ENCODE measurements at places on chromosomes 5 and 9.

DNA sequence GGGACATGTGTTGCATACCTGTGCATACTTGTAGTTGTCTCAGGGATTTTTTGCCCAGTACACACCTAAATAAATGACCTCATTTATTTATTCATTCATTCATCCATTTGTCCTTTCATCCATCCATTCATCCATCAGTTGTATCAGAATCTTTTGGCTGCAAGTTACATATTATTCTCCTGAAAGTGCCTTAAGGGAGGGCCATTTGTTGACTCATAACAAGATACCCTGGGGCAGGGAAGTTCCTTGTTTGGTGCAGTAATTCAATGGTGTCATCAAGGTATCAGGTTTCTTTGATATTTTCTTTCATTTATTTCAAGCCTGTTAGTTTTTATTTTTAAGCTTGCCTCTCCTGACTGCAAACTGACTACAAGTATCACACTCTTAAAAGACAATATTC is 597.9 kb upstream of the TLE4 start:
- no peak for DNase-seq

- no peak for DNase-seq
Observed at GRCh38 chr5:76069061-76069735, 14.0 kb upstream of the SV2C start.

GRCh38 chr9:137907776-137908175 is 30.2 kb downstream of the CACNA1B start:
- DNase-seq: no peak

GRCh38 chr9:22119522-22120158 is 110.5 kb upstream of the CDKN2B start:
- no peak for DNase-seq

DNA sequence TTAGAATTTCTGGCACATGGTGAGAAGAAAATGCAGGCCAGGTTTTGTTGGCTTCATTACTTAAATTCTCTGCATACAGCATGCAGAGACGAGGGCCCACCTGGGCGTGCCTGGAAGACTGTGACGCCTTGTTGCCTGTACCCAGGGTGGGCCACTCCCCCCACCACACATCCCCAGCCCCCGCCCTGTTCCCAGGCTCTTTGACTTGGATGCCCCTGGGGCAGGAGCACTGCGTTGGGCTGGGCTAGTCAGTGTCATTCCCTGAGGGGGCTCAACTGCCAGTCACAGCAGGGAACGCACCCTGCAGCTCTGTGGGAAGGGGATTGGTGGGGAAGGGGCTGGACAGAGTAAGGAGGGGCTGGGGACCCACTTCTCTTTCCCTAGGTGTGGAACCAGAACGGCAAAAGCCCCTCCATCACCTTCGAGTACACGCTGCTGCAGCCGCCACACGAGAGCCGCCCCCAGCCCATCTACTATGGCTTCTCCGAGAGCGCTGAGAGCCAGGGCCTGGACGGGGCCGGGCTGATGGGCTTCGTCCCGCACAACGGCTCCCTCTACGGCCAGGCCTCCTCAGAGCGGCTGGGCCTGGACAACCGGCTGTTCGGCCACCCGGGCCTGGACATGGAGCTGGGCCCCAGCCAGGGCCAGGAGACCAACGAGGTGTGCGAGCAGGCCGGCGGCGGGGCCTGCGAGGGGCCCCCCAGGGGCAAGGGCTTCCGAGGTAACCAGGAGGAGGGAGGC is 19.6 kb downstream of the ADAMTSL2 start:
- DNase-seq: no peak

- no peak for DNase-seq
Observed at GRCh38 chr5:56166671-56167385, 66.3 kb downstream of the ANKRD55 start.

DNA sequence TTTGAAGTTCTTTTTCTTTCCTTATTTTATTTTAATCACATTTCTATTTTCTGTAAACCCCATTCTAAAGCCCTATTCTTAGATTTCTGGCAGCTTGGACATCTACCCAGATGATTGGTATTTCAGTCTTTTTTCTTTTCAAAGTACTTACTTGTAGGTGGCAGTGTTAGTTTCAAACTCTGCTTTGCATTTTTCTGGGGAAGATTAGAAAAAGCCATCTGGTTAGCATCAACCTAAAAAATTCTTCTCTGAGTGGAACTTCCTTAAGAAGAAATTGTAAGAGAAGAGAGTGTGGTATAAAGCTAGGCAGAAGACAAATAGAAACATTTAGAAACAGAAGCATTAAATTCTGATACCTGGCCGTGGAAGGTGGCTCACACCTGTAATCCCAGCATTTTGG is 17.2 kb upstream of the TENT2 start:
- DNase-seq: no peak

- no peak for DNase-seq
Observed at GRCh38 chr9:12463641-12464040, 229.5 kb upstream of the TYRP1 start.

GRCh38 chr9:134809826-134810225 is 70.8 kb upstream of the FCN2 start:
- DNase-seq: no peak

GRCh38 chr5:63125392-63125791 is 546.8 kb downstream of the LRRC70 start:
- DNase-seq: no peak

GRCh38 chr5:12885018-12885417 is 980.8 kb upstream of the CTNND2 start:
- DNase-seq: no peak

DNA sequence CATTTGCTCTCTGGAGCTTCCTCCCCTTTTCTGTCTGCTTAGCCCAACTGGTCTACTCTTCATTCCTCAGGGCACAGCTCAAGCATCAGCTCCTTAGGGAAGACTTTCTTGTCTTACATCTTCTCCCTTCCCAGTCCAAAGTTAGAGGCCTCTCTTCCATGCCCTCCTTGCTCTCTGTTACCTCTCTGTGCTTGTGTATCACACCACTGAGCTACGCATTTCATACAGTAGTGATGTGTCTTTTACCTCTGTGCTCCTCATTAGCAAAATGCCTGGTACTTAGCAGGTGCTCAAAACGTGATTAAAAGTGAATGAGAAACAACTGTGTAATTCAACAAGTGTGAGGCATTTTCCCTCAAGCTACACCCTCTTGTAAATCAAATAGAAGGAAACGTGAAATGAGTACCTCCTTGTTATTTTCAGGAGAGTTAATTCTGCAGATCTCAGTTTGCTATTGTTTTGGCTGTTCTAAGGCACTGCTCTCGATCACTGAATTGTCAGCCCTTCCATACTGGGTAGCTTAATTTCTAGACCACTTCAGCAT is 39.0 kb downstream of the ERAP1 start:
- no peak for DNase-seq

GRCh38 chr5:78819166-78819565 is 165.9 kb downstream of the ARSB start:
- DNase-seq: no peak

GRCh38 chr5:131104169-131104808 is 60.8 kb downstream of the HINT1 start:
- DNase-seq: no peak

GRCh38 chr9:124017929-124018729 is 6.6 kb downstream of the LHX2 start:
- DNase-seq: no peak

DNA sequence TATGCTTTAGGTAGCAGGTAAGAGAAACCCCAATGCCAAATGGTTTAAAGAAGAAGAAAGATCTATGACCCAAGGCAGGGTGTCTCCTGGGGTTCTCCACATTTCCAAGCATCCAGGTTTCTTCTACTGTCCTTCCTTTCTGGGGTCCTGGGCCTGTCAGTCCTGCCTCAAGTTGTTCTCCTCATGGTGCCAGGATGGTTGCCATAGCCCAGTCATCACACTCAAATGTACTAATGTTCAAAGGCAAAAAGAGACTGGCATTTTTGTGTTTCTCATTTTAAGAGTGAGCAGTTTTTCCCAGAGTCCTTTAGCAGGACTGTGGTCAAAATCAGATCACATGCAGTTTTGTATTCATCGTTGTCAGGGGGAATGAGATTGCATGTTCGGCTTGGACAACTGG is 59.9 kb upstream of the BOD1 start:
- no peak for DNase-seq

GRCh38 chr9:110463499-110463898 is 116.0 kb downstream of the SVEP1 start:
- no peak for DNase-seq

DNA sequence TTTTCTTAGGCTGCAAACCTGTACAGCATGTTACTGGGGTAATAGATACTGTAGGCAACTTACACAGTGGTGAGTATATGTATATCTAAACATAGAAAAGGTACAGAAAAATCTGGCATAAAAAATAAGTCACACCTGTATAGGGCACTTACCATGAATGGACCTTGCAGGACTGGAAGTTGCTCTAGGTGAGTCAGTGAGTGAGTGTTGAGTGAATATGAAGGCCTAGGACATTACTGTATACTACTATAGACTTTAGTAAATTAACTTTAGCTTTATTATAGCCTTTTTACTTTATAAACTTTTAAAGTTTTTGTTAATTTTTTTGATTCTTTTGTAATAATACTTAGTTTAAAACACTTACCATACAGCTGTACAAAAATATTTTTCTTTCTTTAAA is 51.3 kb downstream of the DENND4C start:
- no peak for DNase-seq

DNA sequence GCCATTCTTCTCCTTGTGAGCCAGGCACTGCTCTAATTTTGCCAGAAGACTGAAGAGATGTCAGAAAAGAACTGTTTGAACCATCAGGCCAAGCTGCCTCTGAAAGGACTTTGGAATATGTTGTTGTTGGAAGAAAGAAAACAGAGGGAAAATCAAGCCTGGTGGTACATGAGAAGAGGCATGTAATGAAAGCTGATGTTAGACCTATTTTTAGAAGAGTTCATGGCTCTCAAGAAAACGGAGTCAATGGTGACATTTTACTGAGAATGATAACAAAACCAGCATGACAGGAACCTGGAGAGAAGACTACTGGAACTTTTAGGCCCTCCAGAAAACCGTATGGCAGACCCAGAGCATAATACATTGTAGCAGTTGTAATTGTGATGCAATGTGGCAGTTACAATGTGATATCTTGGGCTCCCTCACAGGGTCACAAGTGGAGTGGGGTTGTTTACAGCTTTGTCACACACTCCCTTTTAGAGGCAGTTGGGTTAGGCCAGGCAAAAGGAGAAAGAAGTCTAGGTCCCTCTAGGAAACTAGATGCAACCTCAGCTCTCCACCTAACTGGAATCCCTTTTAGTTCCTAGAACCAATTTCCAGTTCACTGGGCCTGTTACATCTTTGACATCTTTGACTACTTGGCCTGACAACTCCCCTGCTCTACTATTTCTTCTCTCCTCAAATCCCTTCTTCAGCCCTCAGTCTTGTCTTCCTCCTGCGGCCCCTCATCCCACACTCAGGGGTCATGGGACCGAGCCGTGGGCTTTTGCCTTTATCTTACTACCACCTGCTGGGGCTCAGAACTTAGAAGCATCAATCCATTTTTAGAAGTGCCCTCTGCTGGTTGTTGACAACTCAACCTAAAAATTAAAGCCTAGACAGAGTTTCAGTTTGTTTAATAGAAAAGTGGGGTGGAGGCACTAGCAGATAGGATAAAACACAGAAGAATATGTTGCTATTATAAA is 61.2 kb upstream of the JAK2 start:
- DNase-seq: no peak

GRCh38 chr5:59449905-59450644 is 443.5 kb downstream of the PDE4D start:
- no peak for DNase-seq

DNA sequence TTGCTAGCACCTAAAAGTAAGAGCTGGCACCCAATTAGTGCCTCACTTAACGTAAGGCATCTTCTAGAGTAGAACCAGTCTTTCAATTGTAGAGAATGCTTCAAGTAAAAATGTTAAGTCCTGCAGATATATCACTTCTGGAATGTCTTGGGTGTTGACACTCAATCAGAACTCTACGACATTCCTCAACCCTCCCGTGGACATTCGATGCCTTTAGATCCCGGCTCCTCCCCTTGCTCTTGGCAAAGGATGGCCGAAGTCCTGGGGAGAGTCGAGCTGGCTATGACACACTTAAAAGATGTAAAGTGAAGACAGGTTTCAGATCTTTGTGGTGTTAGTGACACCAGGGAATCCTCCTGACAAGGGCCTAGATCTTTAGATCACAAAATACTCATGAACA is 87.5 kb upstream of the ERCC6L2 start:
- DNase-seq: no peak

DNA sequence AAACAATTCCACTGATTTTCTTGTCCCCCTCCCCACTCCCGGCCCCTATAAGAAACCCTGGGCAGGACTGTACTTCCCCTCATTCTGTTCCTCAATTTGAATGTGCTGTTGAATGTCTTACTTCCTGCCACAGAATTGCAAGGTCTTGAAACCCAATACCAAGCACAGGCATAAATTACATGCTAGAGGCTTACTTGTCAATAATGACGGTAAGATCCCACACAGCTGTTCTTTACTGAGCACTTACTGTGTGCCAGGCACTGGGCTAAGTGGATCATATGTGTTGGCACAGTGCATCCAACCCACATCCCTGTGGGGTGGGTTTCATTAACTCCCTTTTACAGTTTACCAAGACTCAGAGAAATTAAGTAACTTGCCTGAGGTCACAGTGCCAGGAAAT is 63.4 kb downstream of the MVB12B start:
- DNase-seq: no peak

- DNase-seq: no peak
Observed at GRCh38 chr9:91642771-91643170, 219.1 kb upstream of the NFIL3 start.

DNA sequence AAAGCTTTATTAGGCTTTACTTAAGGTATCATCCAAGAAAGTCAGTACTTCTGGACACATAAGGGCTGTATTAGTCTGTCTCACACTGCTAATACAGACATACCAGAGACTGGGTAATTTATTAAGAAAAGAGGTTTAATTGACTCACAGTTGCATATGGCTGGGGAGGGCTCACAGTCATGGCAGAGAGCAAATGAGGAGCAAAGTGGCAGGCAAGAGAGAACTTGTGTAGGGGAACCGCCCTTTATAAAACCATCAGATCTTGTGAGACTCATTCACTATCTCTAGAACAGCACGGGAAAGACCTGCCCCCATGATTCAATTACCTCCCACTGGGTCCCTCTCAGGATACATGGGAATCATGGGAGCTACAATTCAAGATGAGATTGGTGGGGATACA is 49.2 kb upstream of the SLC44A1 start:
- DNase-seq: no peak

DNA sequence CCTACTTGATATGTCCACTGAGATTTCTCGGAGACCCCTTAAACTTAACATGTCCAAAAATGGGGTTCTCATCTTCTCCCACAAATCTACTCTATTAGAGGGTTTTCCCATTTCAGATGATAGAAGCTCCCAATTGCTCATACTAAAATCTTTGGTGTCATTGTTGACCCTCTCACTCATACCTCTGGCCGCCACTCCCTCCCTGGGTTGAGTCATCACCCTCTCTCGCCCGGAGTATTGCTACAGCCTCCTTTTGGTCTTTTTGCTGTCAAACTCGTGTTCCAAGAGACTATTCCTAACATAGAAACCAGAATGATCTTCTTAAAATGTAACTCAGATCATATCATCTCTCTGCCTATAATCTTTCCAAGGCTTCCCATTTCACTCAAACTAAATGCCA is 91.0 kb upstream of the GNAQ start:
- DNase-seq: no peak
